ENCODE measurements at places on chromosomes 1 and 21.
A peak's percentile ranks its signal among the peaks of the same experiment; 100 is the strongest.

DNA sequence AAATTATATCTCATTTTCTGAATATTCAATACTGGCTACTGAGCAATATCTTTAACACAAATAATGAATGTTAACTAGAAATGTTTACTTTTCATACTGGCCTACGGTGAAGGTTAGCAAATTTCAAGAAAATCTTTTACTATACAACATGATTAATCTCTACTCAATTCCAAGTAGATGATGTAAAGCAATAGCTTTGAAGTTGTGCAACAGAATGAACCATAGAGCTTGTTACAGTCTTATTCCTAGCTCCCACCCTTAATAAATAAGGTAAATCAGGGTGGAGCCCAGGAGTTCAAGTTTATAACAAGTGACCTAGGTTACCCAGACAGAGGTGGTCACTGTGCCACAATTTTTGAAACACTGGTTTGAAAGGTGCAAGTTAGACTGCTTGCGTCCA lies 1678.1 kb downstream of the KCNT2 start:
- DNase-seq, result no peak

DNA sequence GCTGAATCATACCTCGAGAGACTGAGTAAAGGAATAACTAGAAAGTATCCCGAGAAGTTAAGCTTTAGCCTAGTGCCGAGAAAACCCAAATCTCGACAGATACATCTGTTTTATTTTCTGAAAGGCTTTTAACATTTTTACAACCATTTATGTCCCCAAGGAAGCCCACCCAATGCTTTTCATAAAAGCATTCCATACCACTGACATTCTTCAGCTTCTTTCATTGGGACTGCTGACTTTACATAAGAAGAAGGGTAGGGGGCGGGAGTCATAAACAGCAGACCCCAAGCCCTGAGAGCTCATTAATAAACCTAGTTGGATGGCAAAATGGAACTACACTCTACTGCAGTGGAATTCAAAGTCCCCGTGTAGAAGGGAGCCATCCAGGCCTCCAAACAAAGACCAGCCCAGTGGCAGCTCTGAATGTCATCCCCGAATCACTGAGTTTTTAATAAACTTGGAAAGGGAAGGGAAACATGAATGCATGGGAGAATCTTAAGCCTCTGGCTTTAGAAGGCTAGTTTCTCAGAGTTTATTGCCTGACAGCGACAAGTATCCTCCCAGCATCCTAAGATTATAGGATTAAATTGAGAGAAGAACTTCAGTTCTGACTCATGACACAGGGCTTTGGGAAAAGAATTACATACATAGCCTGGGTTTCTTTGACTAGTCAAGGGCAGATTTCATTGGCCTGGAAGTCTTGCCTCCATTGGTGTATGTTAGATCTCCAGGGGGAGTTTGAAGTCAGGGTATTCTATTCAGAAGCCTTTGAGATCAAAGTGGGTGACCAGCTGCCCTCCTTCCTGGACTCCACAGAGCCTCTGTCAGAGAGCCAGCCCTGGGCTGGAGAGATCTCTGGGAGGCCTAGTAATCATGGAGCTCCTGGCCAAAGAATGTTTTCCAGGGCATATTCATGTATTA lies 3.7 kb downstream of the ATF3 start:
- DNase-seq, result no peak

DNA sequence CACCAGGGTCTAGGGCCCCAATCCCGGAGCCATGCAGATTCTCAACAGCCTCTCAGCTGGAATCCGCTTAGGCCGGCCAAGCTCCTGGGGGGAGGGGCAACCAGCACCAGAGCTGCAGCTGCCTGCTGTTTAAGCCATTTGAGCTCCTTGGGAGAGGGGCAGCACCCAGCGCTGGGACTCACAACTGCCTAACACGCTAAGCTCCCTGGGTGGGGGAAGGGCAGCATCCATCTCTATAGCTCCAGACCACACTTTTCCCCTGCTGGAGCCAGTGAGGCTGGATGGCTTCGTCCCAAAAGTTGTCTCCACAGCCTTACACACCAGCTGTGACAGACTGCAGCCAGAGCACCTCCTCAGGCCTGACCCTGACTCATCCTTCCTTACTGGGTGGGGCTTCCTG lies 6.9 kb upstream of the PTGFR start:
- DNase-seq, result no peak

GRCh38 chr1:245776139-245776538 lies 621.4 kb downstream of the KIF26B start:
- DNase-seq, result no peak

DNA sequence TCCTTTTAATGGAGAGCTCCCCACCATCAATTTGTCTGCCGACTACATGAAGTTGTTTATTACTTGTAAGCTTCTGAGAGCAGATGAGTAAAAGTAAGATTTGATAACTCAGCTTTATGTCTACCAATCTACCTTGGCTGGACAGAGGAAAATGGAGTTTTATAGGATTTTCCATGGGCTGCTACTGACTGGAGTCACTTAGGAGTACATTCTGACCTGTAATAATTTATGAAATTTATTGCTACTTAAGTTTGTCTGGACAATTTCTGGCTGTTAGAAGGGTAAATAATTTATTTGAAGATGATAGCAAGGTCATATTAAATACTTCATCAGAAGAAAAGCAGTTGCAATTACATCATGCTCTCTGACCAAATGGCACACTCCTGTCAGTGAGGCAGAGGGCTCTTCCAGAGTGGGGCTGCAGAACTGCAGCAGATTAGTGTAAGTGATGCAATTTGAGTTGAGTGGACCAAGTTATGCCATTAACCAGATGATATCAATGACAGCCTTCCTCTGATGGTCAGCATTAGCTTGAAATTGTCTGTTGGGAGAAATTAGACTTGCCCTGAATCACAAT lies 736.7 kb upstream of the PTBP2 start:
- DNase-seq, result no peak

GRCh38 chr1:204711947-204712701 lies 26.6 kb upstream of the LRRN2 start:
- peak; percentile 60 for DNase-seq

DNA sequence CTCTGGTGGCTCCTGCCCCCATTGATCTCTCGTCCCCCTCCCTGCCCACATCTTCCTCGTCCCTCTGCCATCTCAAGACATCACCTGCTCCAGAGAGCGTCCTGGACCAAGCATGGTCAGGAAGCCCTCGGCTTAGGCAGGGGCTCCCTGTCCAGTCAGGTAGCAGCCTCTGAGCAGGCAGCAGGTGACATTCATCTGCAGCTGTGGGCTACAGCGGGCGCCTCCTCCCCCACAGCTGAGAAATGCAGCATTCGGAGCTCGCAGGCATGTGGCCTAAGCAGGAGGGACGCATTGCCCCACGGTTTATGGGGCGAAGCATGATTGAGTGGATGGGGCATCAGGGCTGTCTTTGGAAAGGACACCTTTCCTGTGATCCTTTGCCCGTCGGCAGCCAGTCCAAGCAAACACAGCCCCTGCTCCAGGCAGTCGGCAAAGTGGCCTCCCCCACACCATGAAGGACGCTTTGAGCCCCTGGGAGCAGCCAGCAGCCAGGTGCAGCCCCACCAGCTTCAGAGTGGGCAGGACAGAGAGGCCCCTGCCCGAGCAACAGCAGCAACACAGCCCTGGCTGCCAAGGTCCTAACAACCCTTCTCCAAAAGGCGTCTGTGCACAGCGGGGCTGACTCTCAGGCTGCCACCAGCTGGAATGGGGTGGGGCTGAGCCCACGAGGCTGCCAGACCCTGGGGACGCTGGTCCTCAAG lies 234.1 kb upstream of the VAMP3 start:
- peak; percentile 45 for DNase-seq

GRCh38 chr1:19517017-19517416 lies 31.7 kb upstream of the CAPZB start:
- DNase-seq, result no peak

DNA sequence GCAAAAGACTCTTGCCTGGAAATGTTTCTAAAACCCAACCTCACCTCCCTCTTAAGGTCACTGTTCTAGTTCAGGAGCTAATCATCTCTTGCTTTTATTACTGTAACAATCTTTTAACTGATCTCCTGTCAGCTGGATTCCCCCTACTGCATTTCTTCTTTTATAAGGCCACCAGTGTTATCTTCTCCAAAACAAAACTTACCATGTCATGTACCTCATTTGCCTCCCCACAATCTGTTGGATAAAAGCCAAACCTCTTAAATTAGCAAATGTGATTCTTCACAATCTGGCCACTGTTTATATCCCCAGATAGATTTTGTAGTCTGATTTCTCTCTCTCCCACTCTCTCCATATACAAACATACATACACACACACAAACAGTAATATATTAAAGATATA lies 143.3 kb downstream of the DENND1B start:
- DNase-seq, result no peak

DNA sequence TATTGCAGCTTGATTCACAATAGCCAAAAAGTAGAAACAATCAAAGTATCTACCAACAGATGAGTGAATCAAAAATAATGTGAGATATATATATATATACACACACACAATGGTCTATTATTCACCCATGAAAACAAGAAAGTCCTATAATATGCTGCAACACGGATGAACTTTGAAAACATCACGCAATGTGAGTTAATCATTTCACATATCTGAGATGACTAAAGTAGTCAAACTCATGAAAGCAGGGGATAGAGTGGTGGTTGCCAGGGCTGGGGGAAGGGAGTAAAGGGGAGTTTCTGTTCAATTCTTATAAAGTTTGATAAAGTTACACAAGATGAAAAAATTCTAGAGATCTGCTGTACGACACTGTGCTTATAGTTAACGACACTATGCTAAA lies 1234.8 kb downstream of the MRPL39 start:
- no peak for DNase-seq

DNA sequence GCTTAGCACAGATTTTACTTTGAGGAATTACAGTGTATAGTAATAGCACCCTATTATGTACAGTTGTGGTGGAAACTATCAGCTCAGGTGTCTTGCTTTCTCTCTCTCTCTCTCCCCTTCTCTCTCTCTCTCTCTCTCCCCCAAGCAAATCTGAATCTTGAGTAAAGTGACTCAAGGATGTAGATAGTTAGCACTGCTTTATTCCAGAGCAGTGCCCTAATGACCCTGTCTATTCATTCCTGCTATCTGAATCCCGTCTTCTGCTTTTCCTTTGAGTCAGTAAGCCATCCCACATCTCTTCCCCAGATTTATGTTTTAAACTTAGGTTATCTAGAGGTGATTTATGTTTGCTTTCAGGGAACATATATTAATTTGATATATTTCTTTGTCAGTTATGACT lies 5.2 kb upstream of the HPCAL4 start:
- no peak for DNase-seq

- no peak for DNase-seq
Observed at GRCh38 chr21:29172282-29172681, 41.8 kb downstream of the MAP3K7CL start.

- no peak for DNase-seq
Observed at GRCh38 chr1:70767377-70767776, 280.2 kb downstream of the PTGER3 start.

DNA sequence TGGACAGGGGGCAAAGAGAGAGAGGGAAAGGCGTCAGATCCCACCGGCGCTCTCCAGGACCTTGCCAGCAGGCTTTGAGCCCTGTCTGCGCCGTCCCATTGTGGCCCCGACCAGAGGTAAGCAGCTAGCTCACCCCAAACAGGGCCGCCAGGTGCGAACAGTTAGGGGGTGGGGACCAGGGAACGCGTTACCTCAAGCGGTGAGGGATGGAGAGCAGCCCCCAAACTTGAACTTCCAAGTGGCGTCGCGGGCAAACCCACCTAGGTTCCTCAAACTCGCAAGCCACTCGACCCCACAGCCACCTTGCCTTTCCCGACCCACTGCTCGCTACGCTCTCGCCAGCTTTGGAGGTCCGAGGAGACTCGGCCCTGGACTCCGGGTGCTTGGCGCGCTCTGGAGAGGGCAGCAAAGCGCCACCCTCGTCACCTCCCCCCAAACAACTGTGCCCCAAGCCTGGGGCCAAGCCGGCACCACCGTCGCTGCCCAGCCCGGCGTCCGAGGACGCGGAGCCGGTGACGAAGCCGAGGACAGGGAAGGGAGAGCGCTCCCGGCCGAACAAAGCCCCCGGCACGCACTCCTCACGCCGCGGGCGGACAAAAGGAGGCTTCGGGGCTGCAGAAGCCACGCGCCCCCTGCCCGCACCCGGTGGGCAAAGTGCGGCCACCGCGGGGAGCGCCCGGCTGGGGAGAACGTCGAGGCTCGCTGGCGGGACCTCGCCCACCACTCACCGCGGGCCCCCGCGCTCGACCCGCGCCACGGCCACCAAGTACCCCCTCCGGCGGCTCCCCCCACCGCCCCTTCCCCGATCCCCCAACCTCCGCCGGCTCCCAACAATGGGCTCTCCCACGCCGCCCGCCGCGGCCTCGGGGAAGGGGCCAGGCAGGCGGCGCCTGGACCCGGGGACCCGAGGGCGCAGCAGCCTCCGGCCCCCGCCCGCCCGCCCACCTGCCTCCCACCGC lies 976 bp downstream of the SSBP3 start:
- peak; percentile 78 for DNase-seq

DNA sequence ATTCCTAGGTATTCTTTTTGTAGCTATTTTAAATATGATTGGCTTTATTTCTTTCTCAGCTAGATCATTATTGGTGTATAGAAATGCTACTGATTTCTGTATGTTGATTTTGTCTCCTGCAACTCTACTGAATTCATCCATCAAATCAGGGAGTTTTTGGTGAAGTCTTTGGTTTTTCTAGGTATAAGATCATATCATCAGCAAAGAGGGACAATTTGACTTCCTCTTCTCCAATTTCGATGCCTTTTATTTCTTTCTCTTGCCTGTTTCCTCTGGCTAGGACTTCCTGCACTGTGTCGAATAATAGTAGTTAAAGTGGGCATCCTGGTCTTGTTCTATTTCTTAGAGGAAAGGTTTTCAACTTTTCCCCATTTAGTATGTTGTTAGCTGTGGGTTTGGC lies 27.5 kb upstream of the PRKACB start:
- no peak for DNase-seq

GRCh38 chr1:110667776-110668175 lies 7.0 kb downstream of the KCNA3 start:
- DNase-seq, result no peak

GRCh38 chr1:10057343-10057742 lies 24.6 kb downstream of the UBE4B start:
- no peak for DNase-seq

- peak; percentile 53 for DNase-seq
Observed at GRCh38 chr1:29991025-29991424, 732.4 kb downstream of the MATN1 start.

DNA sequence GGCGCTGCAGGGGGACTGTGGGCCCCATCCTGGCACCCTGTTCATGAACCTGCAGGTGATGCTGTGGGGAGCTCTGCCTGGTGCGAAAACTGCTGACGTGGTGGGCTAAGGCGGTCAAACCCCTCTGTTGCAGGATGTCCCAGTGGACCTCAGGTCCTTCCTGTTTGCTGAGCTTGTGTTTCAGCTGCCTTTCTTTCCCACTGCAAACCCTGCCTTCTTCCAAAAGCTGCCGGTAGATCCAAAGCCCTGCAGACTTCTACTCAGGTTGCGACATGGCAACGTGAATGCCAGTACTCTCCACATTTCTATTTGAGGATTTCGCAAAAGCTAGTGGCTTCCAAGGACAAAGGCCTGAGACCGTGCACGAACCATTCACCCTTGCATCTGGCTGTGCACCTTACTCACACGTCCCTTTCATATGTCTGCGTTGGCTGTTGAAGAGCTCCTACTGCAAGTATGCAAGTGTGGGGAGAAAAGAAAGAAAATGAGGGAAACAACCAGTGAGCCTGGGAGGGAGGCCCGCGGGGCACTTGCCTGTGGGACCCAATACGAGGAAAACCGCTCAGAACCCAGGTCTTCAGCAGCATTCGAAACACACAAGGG lies 6.2 kb upstream of the RRP1 start:
- DNase-seq, result peak; percentile 19

GRCh38 chr1:75421371-75421770 lies 189.5 kb downstream of the SLC44A5 start:
- no peak for DNase-seq
